ENCODE measurements at places on chromosomes 5 and 9. TPM values are rescaled to one million over a fixed set of nuclear protein-coding genes. Genes with fewer than 3 reads are reported as not detected.

GRCh38 chr9:113620377-113621161, 157.0 kb downstream of the RGS3 start:
- H3K36me3 ChIP-seq = no peaks in the 10 kb centered on the region
- no peaks in the 10 kb centered on the region for H3K27me3 ChIP-seq
- no peak for DNase-seq

The TRAF1 gene
- 174 TPM for total RNA-seq

The TSSK1B gene
- total RNA-seq = not detected

The PCDHGA12 gene
- 0.11 TPM for total RNA-seq

The FAM200C gene
- 1.1 TPM for total RNA-seq
